ENCODE measurements at places on chromosomes 7 and 10.

DNA sequence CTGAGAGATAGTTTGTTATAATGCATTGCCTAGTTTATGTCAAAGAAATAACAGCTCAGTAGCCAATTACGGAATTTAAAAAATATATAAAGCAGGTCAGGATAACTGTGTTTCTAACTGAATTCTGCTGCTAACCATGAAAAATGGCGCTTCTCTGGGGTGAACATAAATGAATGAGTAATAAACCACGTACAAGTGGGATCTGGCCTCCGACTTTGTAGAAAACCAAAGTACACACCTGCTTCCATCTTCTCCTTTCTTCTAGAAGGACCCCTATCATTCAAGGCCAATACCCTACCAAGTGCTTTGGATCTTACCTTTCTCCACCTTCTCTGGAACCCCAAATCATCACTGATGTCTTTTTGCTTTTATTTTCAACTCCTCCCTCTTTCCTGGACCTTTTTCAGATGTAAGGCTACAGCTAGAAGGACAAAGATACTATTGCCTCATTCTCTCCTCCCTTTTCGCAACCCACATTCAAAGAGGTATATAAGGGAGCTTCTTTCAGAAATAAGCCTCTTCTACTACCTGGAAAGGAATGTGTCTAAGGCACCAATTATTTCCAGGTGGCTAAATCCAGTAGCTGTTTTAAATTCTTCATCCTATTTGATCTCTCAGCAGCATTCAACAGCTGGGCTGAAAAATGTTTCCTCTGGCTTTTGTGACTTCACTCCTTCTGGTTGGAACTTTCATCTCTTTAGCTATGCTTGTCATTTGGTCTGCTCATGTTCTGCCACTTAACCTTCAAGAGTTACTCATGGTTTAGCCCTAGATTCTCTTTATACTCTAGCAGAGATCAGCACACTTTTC, 37.7 kb downstream of the NAMPT start:
- DNase-seq: no peak

DNA sequence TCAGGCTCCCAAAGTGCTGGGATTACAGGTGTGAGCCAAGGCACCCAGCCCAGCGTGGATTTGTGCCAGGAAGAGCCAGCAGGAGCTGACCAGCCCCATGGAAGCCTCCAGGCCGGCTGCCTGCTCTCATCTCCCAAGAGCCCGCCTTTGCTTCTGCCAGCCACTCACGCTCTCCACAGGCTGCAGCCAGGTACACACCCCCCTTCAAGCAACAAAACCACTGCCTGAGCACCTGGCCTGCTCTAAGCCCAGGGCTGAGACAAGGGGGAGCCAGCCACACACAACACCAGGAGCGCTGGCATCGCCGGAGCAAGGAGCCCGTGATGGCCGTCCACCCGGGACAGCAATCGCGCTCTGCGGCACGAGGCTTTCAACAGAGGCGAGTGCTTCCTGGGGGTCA, 34.5 kb downstream of the MAD1L1 start:
- DNase-seq: no peak

GRCh38 chr7:21304808-21305375, 123.0 kb upstream of the SP4 start:
- no peak for DNase-seq

DNA sequence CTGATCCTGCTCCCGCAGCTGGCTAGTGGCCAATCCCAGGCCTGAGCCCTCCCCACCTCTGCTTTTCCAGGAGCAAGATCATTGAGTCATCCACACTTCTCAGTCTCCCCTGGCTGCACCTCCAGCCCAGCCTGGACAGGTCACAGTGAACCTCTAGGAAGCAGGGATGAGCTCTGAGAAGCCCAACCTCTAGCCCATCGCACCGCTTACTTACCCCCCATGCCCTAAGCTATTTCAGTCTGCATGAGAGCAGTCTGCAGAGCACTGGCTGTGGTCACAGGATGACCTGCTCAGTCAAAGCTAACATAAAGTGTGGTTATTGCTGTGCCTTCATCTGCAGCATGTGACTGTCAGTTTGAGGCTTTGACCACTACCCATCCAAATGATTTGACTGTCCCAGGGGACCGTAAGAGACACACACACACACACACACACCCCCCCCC, 129.2 kb downstream of the SORBS1 start:
- no peak for DNase-seq

- DNase-seq: no peak
Measured at GRCh38 chr10:95285556-95285955, 5.2 kb downstream of the PDLIM1 start.

DNA sequence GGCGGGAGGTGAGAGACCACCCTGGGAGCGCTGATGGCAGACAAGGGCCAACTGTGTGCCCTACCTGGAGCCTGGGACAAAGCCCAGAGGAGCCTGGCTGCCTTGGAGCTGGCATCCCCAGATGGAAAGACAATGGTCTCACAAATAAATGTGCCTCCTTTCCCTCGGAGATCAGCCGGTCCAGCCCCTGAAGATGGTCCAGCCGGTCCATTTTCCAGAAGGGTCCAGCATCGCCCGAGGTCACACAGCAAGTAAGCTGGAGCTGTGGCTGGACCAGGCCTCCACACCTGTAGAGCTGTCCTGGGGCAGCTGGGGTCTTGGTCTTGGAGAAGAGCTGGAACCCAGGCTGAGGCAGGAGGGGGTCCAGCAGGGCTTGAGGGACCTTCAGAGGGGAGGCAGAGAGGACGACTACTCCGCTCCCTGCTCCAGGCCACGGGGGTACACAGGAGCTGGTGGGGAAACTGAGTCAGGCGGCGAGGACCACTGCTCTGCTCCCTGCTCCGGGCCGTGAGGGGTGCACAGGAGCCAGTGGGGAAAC, 3.6 kb downstream of the ELFN1 start:
- no peak for DNase-seq

Measured in HuH-7 (cell line).